ENCODE measurements at places on chromosomes 13 and 19.

GRCh38 chr13:42101821-42102585, 53.6 kb downstream of the DGKH start:
- peak; percentile 45 for DNase-seq

DNA sequence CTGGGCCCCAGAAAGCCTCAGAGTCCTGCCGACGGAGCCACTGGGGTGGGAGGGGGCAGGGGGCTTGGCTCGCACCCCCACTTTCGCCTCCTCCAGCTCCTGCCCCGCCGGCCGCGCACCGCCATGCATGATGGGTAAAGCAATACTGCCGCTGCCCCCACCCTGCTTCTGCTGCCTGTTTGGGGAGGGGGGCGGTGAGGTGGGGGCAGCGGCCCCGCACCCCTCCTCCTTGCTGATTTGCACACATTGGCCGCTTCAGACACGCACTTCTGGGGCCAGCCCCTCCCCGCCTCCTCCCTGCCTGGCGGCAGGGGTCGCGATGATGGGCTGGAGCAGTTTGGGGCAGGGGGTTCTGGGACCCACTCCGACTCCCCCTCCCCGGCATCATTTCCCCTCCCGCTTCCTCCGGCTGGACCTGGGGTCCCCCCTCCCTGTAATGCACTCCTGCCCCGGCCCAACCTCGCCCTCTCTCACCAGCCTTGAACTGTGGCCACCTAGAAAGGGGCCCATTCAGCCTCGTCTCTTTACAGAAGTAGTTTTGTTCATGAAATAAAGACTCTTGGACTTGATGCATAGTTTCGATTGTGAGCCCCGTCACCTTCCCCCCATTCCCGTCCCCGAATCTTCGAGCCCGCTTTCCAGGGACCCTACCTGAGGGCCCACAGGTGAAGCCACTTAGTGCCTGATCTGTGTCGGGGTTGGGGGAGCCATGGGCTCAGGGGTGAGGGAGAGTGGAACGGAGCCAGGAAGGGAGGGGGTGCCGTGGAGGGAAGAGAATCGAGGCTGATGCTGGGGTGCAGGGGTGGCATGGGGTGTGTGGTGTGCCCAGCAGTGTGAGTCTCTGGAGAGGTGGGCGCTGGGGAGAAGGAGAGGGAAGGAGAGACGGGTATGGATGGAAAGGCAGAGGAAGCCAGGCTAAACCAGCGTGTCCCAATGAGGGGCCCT, 1.4 kb upstream of the HPN start:
- no peak for DNase-seq

GRCh38 chr19:18932216-18932841, 8.7 kb downstream of the HOMER3 start:
- peak; percentile 87 for DNase-seq

- DNase-seq = peak; percentile 88
Observed at GRCh38 chr19:3670796-3671679, 29.2 kb downstream of the PIP5K1C start.

GRCh38 chr13:67355812-67356476, 125.8 kb upstream of the PCDH9 start:
- DNase-seq = no peak

DNA sequence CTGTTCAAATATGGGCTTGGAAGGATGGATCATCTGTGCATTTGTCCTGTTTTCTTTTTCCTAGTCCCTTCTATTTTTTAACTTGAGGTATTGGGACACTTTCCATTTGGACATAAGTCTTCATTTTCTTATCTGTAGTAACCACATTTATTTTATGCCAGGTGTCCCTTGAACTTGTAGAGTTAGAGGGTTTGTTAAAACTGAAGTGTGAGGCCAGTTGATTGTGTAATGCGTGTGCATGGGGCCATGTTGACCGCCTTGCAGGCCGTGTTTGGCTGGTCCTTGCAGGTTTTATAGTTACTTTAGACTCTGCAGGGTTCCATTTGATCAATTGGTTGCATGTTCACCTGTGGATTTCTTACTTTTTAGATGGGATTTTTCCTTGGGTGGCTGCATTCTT, 21.0 kb downstream of the SAE1 start:
- no peak for DNase-seq

DNA sequence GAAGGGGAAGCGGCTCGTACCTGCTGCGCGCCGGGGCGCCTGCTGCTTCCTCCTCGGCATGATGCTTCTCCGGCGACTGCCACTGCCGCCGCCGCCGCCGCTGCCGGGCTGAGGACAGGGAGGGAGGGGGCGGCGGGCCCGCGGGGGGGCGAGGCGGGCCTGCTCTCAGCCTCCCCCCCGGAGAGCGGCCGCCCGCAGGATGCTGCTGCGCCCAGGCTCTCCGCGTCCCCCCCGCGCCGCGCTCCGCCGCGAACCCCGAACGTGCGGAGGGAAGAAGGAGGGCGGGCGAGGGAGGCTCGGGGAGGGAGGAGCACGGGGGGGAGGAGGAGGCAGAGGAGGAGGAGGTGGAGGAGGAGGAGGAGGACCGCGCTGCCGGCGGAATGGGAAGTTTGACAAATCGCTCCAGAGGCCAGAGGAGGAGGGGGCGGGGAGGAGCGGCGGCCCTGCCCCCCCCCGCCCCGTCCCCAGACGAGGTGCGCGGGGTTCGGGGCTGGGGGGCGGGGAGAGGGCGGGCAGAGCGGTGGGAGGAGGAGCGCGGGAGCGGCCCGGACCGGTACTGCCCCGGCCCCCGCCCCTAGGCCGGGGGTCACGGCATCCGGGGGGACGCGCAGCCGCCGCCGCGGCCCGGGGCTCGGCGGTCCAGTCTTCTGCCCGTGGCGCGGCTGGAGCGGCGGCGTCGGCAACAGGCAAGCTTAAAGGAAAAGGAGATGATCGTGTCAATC, at the start of gene TSHZ3:
TSHZ3 (minus strand) TSS at position 277 of the 722 bp plus-strand sequence; CDS start at position 60, 217 bp downstream.
- DNase-seq = peak; percentile 89

DNA sequence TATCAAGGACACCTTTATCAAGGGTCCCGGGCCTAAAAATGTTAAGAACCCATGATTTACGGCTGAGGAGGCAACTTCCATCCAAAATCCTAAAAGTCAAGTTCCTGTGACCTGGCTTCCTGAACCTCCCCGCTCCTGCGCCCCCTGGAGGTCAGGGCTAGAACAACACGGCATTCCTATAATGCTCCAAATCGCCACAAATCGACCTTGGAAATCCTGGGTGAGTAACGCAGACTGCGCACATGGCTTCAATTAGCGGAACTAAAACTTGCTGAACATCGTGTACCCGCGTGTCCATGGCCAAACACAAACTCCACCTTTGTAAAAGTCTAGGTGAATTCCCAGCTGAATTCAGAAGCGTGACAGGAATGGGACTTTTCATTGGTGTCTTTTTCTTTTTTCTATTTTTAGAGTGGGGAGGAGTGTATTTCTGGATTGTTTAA, 4.3 kb upstream of the C5AR1 start:
- peak; percentile 73 for DNase-seq

- no peak for DNase-seq
Observed at GRCh38 chr19:13906521-13906904, 512 bp downstream of the CC2D1A start.

- peak; percentile 67 for DNase-seq
Observed at GRCh38 chr19:48249502-48250014, 6.2 kb downstream of the CARD8 start.
